Heart right ventricle (tissue), 16 donors: ENCODE measurements at places on chromosomes 1 and 21.

DNA sequence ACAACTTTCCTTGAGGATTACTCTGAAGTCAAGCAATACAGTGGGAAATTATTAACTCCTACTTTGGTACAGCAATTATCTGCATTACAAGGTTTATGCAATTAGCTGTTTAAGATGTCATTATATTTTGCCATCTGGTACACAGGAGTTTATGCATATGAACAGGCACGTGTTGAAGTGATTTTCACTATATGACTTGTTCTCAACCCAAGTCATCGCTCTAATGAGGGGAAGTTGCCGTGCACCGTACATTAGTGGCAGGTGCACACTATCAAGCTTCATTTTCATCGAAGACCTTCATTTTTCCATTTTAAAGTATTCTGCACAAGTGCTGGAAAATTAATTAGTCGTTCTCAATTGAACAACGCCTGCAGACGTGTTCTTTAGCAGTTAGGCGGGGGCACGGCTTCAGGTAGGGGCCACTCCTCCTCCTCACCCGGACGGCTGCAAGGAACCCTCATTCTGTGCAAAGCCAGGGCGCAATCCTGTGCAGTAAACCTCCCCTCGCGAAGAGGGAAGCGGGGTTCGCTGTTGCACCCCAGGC, 39.8 kb upstream of the NFIA start:
- no peak for DNase-seq

DNA sequence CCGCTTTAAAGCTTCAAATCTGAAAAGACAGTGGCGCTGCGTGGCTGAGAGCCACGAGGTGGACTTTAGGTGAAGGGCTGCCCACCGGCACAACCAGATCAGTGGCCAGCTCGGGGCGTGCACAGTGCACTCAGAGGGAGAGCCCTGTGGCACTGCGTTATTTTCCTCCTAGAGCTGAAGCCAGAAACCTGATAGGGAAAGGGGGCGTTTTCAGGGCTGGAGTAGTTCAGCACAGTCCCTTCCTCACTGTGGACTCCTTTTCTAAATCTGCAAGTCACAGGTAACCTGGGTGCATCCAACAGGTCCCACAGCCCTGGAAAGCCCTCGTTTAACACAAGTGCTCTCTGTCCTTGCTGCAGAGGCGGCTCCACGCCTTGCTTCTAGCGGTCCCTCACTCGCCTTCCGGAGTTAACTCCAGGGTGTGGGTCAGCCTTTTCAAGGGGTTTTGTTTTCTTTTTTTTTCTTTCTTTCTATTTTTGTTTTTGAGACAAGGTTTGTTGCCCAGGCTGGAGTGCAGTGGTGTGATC, 81.2 kb downstream of the GALNT2 start:
- no peak for DNase-seq

GRCh38 chr1:15592285-15592684, 7.4 kb upstream of the AGMAT start:
- DNase-seq, result no peak

GRCh38 chr1:26981146-26981846, 12.2 kb upstream of the TRNP1 start:
- no peak for DNase-seq

- no peak for DNase-seq
These were observed 31.9 kb upstream of the SGIP1 start for GRCh38 chr1:66502086-66502485.

- DNase-seq, result no peak
These were observed 11.8 kb downstream of the RCC1 start for GRCh38 chr1:28517649-28517999.

- DNase-seq, result no peak
These were observed 263.8 kb downstream of the PTPRC start for GRCh38 chr1:198902655-198903054.

DNA sequence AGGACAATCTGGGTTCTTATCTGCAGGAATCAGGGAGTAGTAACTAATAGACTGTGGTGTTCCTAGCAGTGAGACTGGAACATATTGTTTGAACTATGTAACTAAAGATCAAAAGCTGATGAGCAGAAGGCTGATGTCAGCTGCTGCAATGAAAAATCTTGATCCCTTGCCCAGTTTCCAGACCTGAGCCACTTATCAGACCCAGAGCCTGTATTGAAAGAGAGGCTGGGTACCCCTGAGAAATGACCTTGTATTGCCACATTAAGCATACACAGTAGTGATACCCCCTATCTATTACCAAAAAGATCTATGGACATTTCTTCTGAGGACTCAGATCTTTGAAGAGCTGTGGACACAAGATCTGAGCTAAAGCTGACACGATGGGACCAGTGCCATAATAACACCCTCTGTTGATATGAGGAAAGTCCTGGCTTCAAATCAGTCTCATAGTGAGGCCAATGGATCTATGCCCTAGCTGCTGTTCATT, 178.0 kb upstream of the GALNT2 start:
- no peak for DNase-seq

DNA sequence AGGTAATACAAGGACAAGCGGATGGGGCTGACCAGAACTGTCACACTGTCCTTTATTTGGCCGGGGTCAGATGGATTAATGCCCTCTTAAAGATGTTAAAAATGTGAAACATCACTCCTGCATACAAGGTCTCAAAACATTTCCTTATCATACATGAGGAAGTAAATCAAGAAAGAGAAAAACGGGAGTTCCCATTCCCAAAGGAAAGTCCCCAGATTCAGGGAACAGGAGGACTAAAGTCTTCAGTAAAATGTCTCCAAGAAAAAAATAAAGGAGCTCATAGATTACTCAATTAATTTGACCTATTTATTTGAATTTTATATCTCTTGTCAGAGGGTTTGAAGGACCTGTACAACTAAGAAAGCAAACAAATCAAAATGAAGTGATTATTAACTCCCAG, 13.4 kb upstream of the HSD11B1 start:
- no peak for DNase-seq

GRCh38 chr1:197904126-197904787, 1.8 kb downstream of the C1orf53 start:
- no peak for DNase-seq

DNA sequence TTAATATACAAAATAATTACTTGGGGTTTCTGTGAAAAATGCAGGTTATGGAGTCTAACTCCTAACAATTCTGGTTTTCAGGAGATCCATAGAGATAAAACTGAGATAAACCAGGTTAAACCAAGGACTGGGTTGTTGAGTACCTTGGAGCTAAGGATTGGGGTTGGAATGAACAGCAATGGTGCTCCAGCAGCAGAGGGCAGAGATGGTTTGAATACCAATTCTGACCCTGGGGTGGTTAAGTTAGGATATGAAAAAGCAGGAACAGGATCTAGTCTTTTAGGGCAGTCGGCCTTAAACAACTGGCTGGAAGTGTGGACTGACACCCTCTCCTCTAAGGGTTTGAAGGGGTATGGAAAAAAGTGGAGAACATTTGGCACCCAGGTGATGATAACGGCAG, 53.0 kb downstream of the UROD start:
- no peak for DNase-seq
